ENCODE measurements at places on chromosomes 11 and 22.

DNA sequence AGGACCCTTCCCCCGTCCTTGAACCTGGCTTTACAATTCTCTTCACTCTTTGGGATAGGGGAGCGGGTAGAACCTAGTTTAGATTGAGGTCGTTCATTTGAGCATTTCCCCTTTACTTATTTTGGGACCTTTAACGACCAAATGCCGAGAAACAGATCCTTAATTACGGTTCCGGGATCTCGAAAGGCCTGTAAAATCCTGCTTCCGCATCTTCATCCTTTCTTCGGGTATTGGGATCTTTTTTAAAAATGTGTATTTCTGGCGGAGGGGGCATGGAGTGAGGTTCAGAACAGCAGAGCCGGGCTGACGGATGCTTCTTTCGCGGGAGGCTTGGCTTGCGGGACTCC is 395 bp upstream of the HIPK3 start:
- DNase-seq: no peak

- peak; percentile 78 for DNase-seq
These were observed 49.8 kb downstream of the CLMP start for GRCh38 chr11:123145220-123145619.

- DNase-seq: no peak
These were observed 3.2 kb upstream of the CACNA1I start for GRCh38 chr22:39567135-39567946.

DNA sequence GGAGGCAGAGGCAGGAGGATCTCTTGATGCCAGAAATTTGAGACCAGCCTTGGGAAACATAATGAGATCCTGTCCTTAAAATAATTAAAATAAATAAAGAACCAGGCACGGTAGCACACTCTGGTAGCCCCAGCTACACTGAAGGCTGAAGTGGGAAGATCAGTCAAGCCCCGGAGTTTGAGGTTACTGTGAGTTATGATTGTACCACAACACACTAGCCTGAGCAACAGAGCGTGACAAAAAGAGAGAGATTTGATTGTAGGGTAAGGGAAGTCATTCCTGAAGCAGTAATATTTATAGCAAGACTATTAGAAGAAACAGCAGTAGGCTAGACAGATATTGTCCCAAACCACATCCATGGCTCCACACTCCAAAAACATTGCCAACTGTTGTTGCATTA is 1408.4 kb upstream of the TENM4 start:
- no peak for DNase-seq

DNA sequence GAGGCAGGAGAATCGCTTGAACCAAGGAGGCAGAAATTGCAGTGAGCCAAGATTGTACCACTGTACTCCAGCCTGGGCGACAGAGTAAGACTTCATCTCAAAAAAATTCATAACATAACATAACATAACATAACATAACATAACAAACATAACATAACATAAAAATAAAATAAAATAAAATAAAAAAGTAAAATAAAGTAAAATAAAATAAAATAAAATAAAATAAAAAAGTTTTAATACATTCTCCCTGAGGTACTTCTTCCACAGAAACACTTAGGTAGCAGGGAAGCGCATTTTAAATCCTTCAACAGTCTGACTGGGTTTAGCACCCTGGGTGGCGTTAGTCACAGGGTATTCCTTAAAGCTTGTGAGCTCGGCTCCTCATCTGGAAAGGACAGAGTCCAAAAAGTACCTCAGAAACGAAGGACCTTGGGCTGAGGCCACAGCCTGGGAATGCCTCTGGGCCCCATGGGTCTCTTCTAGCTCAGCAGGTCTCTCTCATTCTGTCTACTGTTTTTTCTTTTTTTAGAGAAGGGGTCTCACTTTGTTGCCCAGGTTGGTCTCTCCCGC is 41.7 kb downstream of the MICAL3 start:
- DNase-seq: no peak

- DNase-seq: peak; percentile 26
These were observed 429.6 kb downstream of the METTL15 start for GRCh38 chr11:28537822-28538221.

DNA sequence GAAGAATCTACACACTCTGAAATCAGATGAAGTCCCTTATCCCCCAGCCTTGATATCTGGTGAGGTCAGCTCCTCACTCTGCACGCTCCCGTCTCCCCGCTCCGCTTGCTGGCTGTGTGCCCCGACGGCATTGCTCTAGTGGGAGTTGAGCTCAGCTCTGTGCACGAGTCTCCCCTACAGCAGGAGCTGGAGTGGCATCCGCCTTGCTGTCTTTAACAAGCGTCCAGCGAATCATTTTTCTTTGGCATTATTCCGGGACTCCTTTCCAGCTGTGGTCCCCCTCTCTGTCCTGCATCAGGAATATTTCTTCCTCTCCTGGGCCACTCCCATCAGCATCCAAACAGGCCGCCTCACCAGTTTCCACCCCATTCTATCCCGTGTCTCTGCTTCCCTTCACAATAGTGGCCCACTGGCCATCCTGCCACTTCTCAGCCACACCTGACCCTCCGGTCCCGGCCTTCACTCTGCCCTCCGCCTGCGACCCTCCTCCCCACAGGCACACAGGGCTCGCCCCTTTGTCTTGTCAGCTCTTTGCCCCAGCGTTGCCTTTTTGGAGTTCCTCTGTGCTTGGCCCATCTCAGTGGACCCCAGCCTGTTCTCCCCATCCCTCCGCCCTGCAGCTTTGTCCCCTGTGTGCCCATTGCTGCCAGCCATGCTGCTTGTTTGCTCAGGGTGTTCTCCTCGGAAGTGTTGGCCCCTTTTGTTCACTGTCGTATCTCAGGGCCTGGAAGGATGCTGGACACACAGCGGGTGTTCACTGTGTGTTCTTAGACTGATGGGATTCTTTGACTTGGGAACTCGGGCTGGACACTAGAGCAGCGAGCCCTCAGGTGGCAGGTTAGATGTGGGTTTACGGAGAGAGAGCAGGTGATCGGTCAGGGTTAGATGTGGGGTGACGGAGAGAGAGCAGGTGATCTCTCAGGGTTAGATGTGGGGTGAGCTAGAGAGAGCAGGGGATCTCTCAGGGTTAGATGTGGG is 441.8 kb downstream of the TBC1D22A start:
- no peak for DNase-seq

DNA sequence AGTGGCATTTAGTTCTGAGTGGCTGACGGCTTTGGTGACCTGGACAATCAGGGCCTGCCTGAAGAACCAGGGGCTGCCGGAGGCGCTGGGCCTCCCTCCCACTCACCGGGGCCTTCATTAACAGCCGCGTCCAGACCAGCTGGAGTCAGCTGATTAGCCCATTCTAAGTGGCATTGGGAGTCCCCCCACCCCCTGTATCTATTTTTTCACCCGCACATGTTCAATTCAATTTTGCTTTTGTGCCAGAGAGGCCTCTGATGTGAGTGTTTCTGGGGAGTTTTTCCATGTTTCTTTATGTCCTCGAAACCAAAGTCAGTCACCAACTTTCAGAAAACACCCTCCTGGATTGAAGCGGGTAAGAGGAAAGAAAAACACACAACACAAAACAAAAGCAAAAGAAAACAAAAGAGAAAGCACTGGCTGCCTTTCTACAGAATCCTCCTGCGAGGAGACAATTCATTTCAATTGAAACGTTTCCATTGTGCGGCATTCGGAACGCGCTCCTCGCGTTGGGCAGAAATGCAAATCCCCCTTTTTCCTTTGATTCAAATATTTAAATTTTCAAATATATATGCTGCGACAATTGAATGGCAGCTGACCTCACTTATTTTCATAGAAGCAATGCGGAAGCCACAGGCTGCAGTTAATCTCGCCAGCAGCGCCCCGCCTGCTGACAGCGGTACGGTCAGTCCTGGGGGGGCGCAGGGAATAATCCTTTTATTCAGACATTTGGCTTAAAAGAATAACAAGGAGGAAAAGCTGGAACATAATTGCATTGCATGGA is 17.7 kb downstream of the CDKN1C start:
- DNase-seq: no peak

All from fibroblast of lung (primary cell).